Activated CD4-positive, alpha-beta T cell treated with anti-CD3 and anti-CD28 coated beads, Interleukin-2, amount 10 ng/mL, durations not matched to agents 7 days and 5 days (primary cell): ENCODE measurements at places on chromosomes 4 and X. TPM values are rescaled to one million over a fixed set of nuclear protein-coding genes. Genes with fewer than 3 reads are reported as not detected.

- H3K36me3 ChIP-seq, result peaks cover 2% of the 10 kb centered on the region
- H3K4me3 ChIP-seq, result no peak overlapping the region
- peaks cover 2% of the 10 kb centered on the region for H3K27me3 ChIP-seq
- H3K4me1 ChIP-seq, result no peaks in the 10 kb centered on the region
Measured at GRCh38 chrX:68801737-68802290, 27.0 kb upstream of the EFNB1 start.

DNA sequence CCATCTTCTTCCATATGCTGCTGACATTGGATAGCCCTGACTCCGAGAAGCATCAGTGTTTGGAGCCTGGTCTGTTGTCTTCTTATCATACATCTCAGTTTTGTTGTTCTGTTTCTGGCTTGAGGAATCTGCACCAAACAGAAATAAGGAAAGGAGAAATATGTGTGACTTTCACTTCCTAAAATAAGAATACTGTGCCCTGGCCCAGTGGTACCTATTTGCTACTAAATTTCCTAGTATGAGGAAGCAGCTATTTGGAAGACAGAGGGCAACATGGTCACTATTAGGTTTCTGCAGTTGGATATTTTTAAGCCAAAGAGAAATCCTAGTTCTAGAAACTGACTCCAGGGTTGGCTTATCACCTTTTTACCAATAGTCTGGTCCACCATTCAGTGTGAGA is 16.8 kb downstream of the CT47C1 start:
- H3K27me3 ChIP-seq, result no peaks in the 10 kb centered on the region
- H3K36me3 ChIP-seq, result no peaks in the 10 kb centered on the region
- no peak overlapping the region for H3K27ac ChIP-seq
- no peak overlapping the region for H3K4me3 ChIP-seq
- no peak for DNase-seq

- H3K27ac ChIP-seq, result no peak overlapping the region
- DNase-seq, result no peak
- no peaks in the 10 kb centered on the region for H3K36me3 ChIP-seq
- peaks cover 2% of the 10 kb centered on the region for H3K4me1 ChIP-seq
- H3K4me3 ChIP-seq, result no peak overlapping the region
Measured at GRCh38 chr4:10622728-10623127, 61.8 kb downstream of the CLNK start.

GRCh38 chrX:153776611-153777045 is 4.2 kb upstream of the SRPK3 start:
- DNase-seq, result no peak
- H3K4me3 ChIP-seq, result no peak overlapping the region

- peaks cover 9% of the 10 kb centered on the region for H3K36me3 ChIP-seq
- H3K27ac ChIP-seq, result no peak overlapping the region
- peaks cover 7% of the 10 kb centered on the region for H3K27me3 ChIP-seq
- DNase-seq, result no peak
Measured at GRCh38 chr4:105677709-105678108, 30.8 kb downstream of the INTS12 start.

GRCh38 chr4:52687696-52688095 is 28.6 kb upstream of the USP46 start:
- no peak overlapping the region for H3K4me3 ChIP-seq
- no peak overlapping the region for H3K27ac ChIP-seq
- H3K27me3 ChIP-seq, result peaks cover 11% of the 10 kb centered on the region

- peaks cover 2% of the 10 kb centered on the region for H3K27me3 ChIP-seq
- no peak overlapping the region for H3K27ac ChIP-seq
- no peak overlapping the region for H3K4me3 ChIP-seq
- no peaks in the 10 kb centered on the region for H3K4me1 ChIP-seq
- H3K36me3 ChIP-seq, result no peaks in the 10 kb centered on the region
Measured at GRCh38 chrX:50609796-50610195, 139.2 kb upstream of the DGKK start.

- H3K27me3 ChIP-seq, result peaks cover 3% of the 10 kb centered on the region
- no peaks in the 10 kb centered on the region for H3K36me3 ChIP-seq
- H3K4me3 ChIP-seq, result no peak overlapping the region
- no peak overlapping the region for H3K27ac ChIP-seq
- no peaks in the 10 kb centered on the region for H3K4me1 ChIP-seq
Measured at GRCh38 chr4:76106442-76106841, 31.9 kb downstream of the ART3 start.

GRCh38 chrX:802846-803245 is 172.3 kb downstream of the SHOX start:
- H3K36me3 ChIP-seq, result no peaks in the 10 kb centered on the region
- H3K27ac ChIP-seq, result no peak overlapping the region
- DNase-seq, result no peak
- H3K4me1 ChIP-seq, result no peaks in the 10 kb centered on the region
- no peak overlapping the region for H3K4me3 ChIP-seq

DNA sequence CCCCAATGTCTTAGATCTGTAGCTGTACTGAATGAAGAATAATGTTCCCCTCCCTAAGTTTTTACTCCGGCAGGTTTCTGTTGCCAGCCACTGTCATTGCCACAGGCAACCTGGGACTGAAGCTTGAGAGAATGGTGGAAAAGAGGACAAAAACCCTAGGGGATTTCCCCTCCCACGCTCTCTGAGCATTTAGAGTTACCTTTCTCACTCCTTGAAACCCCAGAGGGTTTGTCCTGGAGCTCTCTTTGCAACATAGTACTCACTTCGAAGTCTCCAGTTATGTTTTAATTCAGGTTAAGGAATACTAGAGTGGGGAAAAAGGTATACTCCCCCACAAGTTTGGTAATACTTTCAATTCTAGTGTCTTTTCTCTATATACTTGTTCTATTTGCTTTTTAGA is 31.5 kb downstream of the F8 start:
- no peak overlapping the region for H3K27ac ChIP-seq
- peaks cover 7% of the 10 kb centered on the region for H3K27me3 ChIP-seq
- H3K4me1 ChIP-seq, result no peaks in the 10 kb centered on the region
- no peaks in the 10 kb centered on the region for H3K36me3 ChIP-seq
- DNase-seq, result no peak
- no peak overlapping the region for H3K4me3 ChIP-seq

GRCh38 chr4:5678977-5679376 is 29.4 kb downstream of the EVC2 start:
- H3K36me3 ChIP-seq, result no peaks in the 10 kb centered on the region
- no peaks in the 10 kb centered on the region for H3K27me3 ChIP-seq
- H3K27ac ChIP-seq, result no peak overlapping the region
- DNase-seq, result no peak
- H3K4me1 ChIP-seq, result no peaks in the 10 kb centered on the region

DNA sequence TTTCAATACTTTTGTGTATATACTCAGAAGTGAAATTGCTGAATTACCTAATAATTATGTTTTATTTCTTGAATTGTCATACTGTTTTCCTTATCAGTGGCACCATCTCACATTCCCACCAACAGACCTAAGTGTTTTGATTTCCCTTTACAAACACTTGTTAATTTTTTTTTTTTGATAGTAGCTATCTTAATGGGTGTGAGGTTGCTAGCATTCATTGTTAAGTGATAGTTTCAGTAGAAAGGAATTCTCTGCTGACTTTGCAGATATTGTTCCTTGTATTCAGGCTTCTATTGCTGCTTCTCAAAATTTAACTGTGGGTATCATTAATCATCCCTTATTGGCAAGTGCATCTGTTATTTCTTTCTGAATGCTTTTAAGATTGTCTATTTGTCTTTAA is 927.5 kb upstream of the SLIT2 start:
- H3K27ac ChIP-seq, result no peak overlapping the region
- no peaks in the 10 kb centered on the region for H3K36me3 ChIP-seq
- DNase-seq, result no peak
- no peaks in the 10 kb centered on the region for H3K4me1 ChIP-seq

GRCh38 chr4:48813964-48814363 is 16.9 kb upstream of the OCIAD1 start:
- H3K27me3 ChIP-seq, result peaks cover 4% of the 10 kb centered on the region
- DNase-seq, result no peak
- no peak overlapping the region for H3K27ac ChIP-seq
- H3K36me3 ChIP-seq, result no peaks in the 10 kb centered on the region
- H3K4me1 ChIP-seq, result peaks cover 9% of the 10 kb centered on the region
- no peak overlapping the region for H3K4me3 ChIP-seq

DNA sequence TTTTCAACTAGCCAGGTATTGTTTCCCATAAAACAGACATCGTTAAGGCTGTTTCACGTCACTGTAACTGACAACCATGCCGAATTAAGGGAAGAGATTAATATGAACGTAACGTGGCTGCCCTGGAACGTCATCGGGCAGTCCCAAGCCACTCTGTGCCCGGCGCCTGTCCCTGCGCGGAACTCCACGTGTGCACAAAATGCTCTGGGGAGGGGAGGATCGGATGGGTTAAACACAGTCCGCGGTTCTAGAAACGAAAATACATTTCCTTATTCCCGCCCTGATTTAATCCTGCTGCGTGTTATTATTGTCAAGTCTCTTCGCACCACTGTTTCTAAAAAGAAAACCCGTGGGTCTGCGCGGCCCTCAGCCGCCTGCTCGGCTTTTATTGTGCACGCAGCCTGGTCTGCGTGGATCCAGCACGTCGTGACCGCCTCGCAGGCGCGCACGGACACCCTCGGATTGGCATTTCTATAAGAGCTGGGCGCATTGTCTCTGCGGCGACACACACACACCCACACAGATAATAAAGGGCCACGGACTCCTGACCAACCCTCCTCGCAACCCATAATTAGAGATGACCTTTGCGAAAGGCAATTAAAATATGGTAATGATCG is 69.6 kb upstream of the BCOR start:
- H3K4me3 ChIP-seq, result peak overlapping the region; percentile 70
- H3K27ac ChIP-seq, result peak overlapping the region; percentile 90

DNA sequence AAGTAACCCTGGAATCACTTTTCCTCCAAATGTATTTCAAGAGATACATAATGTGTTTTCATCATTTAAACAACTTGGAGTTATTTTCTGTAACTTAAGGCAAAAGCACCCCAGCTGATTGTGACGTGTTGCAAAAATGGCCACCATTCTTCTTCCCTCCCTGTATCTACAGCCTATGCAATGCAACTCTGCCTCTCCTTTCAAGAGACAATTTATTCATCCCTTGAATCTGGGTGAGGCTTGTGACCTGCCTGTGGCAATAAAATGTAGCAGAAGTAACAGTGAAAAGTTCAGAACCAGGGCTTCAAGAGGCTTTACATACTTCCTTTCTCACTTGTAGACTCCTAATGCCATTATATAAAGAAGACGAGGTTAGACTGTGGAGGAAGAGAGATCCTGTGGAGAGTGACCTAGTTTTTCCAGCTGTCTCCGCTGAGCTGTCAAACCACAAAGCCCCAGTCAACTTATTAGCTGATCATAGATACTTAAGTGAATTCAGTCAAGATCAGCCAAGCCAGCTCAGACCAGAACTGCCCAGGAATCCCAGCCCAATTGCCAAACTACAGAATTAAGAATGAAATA is 81.0 kb upstream of the KLF3 start:
- no peak for DNase-seq
- peaks cover 4% of the 10 kb centered on the region for H3K4me1 ChIP-seq
- H3K36me3 ChIP-seq, result peaks cover 2% of the 10 kb centered on the region
- H3K4me3 ChIP-seq, result no peak overlapping the region
- H3K27me3 ChIP-seq, result peaks cover 13% of the 10 kb centered on the region

DNA sequence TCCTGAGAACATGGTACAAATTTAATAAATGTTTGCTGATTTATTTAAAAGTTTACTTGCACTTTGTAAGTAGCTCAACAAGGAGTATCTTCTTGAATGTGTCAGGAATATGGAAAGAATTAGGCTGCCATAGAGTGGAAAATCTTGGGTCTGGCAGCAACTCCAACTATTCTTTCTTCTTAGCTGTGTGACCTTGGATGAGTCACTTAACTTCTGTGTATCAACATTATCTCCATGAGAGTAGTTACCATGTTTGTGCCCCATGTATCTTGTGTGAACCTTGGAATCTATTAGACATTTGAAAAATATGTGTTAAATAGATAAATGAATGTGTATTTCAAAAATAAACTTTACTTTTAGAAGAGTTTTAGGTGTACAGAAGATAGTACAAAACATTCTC is 348.8 kb downstream of the GBA3 start:
- no peak for DNase-seq
- no peaks in the 10 kb centered on the region for H3K4me1 ChIP-seq
- H3K36me3 ChIP-seq, result no peaks in the 10 kb centered on the region
- no peak overlapping the region for H3K4me3 ChIP-seq

The PLAC8 gene
- total RNA-seq, result 418 TPM

The PLAC1 gene
- total RNA-seq, result not detected

The ZNF141 gene
- 30.8 TPM for total RNA-seq

The PCDH18 gene
- 0.06 TPM for total RNA-seq

The PHF8 gene
- 39.6 TPM for total RNA-seq

The LYAR gene
- 28.1 TPM for total RNA-seq

The C4orf54 gene
- not detected for total RNA-seq

The NSG1 gene
- 11.0 TPM for total RNA-seq

The MAGEE1 gene
- total RNA-seq, result 4.7 TPM
